ENCODE measurements at places on chromosomes 7 and 10. TPM values are rescaled to one million over a fixed set of nuclear protein-coding genes. Genes with fewer than 3 reads are reported as not detected.

Gene ZNF277
- 21.9 TPM for total RNA-seq

Gene PRSS1
- not detected for total RNA-seq

Gene HMX2
- not detected for total RNA-seq

Gene TRPV5
- not detected for total RNA-seq

Gene TRIM73
- 2.4 TPM for total RNA-seq
